Activated T-helper 1 cell treated with anti-CD3 and anti-CD28 coated beads, Interleukin-2, amount 50 U/mL, for 16 hours (primary cell): ENCODE measurements at places on chromosomes 4 and X.
A peak's percentile ranks its signal among the peaks of the same experiment; 100 is the strongest.

DNA sequence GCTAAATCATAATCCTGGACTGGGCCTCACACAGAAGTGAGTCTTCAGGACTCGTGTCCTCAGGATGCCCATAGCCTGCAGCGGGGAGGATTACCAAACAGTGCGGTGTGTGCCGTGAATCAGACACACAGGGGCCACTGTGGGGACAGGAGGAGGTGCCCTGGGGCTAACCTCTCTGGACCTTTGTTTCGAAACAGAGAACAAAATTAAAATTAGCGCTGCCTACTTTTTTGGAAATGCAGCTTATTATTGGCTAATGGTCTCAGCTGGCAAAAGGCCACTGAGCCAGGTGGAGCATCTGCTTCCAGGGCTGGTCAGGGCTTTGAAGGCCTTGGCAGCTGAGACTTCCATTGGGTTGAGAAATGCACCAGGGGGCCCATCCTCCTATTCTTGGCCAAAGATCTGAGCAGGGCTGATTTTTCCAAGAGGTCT is 236.2 kb downstream of the EVC2 start:
- no peak for DNase-seq

- no peak for DNase-seq
These were observed 200.3 kb upstream of the MAB21L2 start for GRCh38 chr4:150381609-150382008.

DNA sequence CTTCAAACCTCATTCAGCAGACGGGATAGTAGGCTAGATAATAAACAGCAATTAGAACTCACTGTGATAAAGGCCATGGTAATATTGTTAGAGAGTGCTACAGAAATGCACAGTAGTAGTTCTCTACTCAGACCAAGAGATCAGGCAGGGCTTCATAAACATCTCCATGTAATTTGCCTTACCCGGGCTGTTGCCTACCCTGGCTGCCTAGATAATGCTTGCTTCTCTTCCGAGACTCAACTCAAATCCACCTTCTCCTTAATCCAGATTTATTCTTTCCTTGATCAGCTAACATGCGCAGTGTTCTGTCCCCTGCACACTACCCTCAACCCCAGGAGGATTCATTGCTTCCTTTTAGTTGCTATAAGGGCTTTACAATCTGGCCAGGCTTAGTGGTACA is 21.8 kb downstream of the ANK2 start:
- no peak for DNase-seq

GRCh38 chr4:8224975-8225625 is 26.0 kb downstream of the SH3TC1 start:
- no peak for DNase-seq

GRCh38 chr4:70559211-70559830 is 32.7 kb upstream of the AMBN start:
- no peak for DNase-seq

GRCh38 chr4:102794999-102795398 is 32.4 kb downstream of the UBE2D3 start:
- DNase-seq, result no peak

GRCh38 chrX:22445880-22446279 is 173.2 kb downstream of the CBLL2 start:
- DNase-seq, result no peak

DNA sequence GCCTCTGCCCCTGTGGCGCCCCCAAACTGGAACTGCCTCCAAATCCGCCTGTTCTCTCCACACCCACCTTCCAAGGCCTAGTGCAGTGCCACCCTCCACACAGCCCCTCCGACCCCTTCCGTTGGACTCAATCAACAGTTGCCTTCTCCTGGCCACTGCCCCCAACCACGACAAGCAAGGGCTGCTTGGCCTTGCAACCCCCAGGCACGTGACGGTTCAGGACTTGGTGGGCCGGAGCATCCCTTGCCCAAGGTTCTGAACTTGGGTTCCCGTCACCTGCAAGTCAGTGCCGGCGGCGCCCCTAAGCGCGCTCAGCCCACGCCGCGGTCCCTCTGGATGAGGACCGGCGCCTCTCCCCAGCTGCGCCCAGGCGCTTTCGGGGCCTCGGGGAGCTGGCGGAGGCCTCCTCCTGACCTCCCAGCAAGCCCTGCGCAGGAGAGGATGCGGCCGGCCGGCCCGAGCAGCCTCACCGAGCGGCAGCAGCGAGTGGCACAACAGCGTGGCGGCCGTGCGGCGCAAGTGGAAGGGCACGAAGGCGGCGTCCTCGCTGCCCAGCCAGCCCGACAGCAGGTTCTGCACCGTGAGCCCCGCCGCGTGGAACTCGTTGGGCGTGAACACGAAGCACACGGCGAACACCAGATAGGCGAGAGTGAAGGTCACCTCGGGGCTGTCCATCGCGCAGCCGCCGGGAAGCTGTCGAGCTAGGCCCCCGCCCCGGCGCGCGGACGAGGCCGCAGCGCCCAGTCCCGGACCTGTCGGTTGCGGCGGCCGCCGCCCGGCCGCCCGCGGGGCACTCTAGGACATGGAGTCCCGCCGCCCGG is 750 bp downstream of the TMEM129 start:
- DNase-seq, result no peak

DNA sequence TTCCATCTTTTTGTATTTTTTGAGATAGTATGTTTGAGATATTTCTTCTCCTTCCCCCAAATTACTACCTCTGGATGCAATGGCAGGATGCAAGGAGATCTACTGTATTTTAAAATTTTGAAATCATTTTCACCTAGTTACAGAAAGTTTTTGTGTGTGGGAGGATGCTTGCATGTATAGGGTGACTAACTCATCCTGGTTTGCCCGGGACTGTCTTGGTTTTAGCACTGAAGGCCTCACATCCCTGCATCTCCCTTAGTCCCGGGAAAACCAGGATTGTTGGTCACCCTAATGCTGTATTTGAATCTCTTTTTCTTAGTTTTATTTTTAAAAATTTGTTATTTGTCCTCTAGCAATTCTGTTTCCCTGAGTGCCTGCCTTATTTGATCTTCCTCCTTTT is 12.1 kb downstream of the SUPT20HL2 start:
- DNase-seq, result no peak

DNA sequence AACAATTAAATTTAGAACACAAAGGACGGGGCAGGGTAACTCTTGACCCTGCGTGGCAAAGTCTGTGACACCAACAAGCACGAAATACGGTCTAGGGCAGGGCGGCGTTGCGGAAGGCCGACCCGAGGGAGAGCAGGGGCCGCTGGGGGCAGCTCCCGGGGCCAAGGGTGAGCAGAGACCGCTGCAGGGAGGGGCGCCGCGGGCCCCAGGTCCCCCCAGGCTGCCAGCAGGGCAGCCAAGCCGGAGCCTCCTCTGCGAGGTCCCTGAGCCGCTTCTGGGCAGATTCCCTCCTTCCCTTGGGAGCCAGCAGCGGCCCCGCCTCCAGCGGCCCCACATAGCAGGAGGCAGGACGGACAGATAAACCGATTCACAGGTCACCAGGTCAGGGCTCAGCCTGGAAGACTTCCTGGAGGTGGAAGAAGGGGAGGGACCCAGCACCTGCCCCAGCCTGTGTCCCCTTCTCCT is 90.2 kb downstream of the FAM53A start:
- DNase-seq, result no peak

DNA sequence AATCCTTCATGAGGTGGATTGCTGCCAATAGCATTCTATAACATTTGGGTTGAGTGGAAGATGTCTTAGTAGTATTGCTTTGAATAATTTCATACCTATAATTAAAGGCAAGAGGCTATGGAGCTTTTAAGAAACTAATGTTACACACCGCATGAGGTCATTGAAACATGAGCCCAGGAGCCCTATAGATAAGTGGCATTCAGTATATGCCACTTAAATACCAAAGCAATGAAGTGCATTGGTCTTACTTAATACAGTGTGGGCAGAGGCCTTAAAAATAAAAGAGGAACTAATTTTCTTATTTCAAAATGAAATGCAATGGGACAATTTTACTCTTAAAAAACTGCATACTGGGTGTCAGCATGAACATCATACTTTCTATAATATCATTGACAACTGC is 47.5 kb downstream of the SPATA18 start:
- DNase-seq, result no peak

DNA sequence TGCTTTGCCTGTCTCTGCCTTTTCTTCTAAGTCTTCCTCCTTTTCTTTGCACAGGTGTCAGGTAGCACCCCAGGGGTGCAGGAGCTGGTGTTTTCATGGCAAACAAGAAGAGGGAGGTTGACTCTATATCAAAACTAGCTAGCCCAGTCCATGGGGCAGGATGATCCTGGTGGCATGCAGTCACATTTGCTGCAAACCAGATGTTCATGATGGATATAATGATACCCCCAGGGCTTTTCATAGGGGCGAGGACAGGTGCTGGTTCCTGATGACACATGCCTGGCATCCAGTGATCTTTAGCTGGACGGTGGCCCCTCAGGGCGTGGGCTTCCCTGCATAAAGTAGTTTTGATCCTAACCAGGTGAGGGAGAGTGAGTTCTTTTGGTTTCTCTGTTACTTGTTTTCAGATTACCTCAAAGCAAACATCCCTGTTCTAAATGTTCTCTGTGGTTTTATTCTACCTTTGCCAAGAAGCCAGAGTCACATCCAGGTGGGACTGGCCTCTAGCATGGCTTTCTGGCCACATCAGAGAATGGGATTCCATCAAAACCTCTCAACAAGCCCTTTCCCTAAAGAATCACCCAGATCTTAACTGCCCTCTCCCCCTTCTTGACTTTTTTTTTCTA is 11.2 kb upstream of the UBA6 start:
- DNase-seq, result no peak

DNA sequence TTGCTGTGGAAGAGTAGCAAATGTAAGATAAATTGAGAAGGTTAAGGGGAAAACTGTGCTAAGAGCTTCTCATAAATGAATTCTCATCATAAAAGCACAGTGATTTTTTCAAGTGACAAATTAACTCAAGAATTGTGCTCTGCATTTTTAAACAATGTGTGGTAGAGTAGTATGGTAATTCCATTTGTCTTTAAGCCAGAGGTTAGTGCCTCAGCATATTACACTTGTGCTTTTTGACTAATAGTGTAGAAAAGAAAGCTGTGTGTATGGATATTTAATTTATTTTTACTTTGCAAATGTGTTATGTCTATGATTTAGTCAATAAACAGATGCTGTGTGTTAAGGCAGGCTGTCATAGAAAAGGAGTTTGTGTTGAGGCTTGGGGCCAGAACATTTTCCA is 61.0 kb downstream of the FHIP1A start:
- DNase-seq, result no peak

- DNase-seq, result no peak
These were observed 265.7 kb downstream of the IQCM start for GRCh38 chr4:149549911-149550310.

GRCh38 chrX:150837845-150838244 is 60.6 kb downstream of the CD99L2 start:
- DNase-seq, result no peak

DNA sequence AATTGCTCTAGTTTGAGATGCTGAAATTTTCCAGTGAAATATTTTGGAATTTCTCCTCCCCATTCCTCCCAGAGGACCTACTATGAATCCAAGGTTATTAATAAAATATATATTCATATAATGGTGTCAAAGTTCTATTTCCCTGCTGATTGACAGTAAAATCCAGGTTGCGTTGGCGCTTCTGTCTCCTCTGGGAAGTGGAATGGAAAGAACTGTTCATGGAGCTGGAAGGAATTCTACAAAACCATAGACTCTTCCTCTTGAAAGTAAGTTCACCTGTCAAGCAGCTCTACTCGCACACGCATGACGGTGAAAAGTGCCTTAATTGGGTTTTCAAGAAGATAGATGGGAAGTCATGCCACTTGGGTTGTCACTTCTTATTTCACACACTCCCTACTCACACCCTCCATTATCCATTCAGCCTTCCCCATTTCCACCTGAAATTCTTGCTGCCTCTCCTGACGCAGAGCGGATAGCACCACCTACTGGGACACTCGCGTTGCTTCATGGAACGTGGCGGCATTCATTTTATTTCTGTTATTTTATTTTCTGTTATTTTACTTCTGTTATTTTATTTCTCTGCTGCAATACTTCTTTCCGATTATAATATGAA is 351.6 kb downstream of the NLGN4X start:
- DNase-seq, result no peak

DNA sequence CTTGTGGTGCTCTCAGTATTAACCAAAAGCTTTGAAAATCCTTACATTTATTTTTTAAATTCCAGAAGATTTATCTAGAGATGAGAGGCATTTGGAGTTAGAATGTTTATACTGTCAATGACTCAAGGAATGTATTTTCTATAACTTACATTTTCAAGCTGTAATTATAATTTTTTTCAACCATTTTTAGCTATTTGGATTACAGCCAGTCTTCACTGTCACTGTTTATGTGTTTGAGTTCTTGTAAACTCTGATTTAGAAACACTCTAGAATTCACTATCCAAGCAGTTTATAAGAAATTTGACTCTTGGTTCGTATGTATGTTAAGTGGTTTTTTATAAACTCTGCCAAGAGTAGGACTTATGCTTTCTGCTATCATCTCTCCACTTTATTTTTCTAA is 36.7 kb upstream of the GUCY1A1 start:
- DNase-seq, result no peak

GRCh38 chr4:675036-675882 is 917 bp downstream of the MYL5 start:
- DNase-seq, result no peak

DNA sequence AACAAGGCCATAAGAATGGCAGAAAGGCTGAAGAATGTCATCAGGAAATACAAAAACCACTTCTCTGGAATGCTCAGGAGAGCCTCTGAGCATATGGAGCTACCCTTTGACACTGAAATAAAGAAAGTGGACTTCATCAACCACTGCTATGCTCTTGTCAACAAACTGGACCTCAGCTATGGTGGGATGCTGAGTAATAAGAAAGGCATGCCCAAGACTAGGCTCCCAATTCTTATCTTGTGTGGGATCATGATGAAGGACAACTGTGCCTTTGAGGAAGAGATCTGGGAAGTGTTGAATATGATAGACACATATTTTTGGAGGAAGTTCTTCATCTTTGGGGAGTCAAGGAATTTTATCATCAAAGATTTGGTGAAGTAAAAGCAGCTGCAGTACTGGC is 86.9 kb upstream of the MAGEB16 start:
- DNase-seq, result no peak

- DNase-seq, result peak; percentile 5
These were observed 49.5 kb downstream of the PHEX start for GRCh38 chrX:22081475-22082092.

DNA sequence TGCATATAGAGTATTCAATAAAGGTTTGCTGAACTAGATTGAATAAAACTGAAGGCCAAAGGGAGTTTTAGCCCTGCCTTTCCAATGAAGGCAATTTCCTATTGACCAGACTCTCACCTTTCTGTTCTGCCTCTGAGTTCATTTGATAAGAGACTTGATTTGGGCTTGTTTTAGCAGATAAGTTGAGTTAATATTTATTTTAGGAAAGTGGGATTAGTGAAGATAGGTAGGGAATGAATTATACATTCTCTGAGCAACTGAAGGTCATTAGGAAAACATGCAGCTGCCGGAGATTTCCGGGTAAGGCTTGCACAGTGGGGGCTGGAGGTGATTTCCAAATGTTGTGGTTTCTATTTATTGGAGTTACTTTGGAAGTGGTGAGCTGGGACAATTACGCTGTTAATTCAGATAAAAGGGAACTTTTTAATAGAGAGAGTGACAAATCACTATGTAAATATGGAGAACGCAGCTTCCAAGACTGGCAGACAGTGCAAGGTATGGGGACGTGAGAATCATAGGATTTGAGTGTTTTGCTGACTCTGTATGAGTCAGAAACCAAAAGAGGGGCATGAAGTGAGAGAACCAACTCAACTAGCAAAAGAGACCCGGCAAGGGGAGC is 553.6 kb upstream of the BOD1L1 start:
- DNase-seq, result no peak

GRCh38 chrX:77160301-77160700 is 286.9 kb upstream of the FGF16 start:
- no peak for DNase-seq

GRCh38 chr4:148770377-148770776 is 328.2 kb upstream of the NR3C2 start:
- no peak for DNase-seq
